ENCODE measurements at places on chromosomes 13 and 19.

DNA sequence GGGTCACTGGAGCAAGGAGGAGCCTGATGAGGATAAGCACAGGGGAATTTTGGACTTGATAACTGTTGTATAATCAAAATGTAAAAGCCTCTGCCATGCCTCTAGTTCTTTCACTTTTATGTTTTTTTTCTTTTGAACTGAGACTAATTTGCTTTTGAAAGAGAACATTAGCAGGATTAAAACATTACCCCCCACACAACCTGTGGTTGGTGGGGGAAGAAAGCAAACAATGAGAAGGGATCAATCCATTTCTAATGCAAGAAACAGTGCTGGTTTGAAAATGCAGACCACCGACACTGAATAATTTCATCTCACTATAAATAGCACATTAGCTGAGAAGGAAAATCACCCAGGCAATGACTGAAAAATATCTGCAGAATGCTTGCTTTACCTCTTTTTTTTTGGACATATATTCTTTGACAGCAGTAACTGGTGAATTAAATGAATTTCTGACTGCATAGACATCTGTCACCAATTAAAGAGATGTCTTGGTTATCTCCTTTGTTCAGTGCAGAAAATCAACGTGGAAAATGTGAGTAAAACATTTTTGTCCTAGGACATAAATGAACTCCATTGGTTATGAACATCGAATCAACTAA, 48.6 kb upstream of the TRPC4 start:
- peak; percentile 11 for DNase-seq

- no peak for DNase-seq
Measured at GRCh38 chr13:98918771-98919170, 59.1 kb downstream of the DOCK9 start.

DNA sequence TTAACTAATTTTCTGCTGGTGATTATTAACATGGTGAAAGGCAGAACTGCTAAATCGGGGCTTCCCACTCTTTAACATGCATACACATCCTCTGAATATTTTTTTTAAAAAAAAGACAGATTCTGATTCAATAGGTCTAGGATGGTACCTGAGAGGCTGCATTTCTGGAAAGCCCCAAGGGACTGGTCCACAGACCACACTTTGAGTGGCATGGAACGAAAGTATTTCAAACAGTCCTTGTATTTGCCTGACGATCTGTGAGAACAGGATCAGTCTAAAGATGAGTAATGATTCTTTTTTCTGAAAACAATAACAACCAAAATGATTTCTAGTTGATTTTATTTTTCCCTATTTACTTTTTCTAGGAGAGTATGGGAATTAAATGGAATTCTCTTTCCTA, 16.7 kb upstream of the SPART start:
- DNase-seq, result no peak

- no peak for DNase-seq
Measured at GRCh38 chr19:14305706-14306105, 75.5 kb upstream of the ADGRE5 start.

DNA sequence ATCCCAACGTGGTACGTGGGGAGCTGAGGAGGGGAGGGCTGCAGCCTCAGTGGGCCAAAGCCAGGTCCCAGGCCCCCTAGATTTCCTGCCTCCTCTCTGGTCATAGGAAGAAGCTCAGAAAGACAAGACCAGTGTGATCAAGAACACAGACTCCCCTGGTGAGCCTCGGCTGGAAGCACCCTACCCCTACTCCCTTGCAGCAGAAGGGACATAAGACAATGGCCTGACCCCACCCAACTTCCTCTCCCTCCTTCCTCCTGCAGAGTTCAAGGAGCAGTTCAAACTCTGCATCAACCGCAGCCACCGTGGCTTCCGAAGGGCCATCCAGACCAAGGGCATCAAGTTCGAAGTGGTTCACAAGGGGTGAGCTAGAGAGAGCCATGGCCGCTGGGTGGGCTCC, 11.5 kb downstream of the PODNL1 start:
- DNase-seq, result no peak

DNA sequence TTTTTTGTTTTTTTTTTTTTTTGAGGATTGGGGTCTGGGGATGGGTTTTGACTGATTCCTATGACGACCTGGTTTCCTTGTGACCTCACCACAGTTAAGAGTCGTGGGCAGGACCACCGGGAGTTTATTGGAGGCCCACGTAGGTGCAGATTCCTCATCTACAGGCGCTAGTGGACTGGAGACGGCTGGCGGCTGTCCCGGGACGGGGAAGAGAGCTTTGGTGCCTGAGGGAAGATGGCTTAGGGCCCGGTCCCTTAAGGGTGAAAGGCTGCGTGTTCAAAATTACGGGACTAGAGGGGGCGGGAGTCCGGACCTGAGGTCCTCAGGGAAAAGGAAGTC, 682 bp upstream of the TEAD2 start:
- peak; percentile 69 for DNase-seq

DNA sequence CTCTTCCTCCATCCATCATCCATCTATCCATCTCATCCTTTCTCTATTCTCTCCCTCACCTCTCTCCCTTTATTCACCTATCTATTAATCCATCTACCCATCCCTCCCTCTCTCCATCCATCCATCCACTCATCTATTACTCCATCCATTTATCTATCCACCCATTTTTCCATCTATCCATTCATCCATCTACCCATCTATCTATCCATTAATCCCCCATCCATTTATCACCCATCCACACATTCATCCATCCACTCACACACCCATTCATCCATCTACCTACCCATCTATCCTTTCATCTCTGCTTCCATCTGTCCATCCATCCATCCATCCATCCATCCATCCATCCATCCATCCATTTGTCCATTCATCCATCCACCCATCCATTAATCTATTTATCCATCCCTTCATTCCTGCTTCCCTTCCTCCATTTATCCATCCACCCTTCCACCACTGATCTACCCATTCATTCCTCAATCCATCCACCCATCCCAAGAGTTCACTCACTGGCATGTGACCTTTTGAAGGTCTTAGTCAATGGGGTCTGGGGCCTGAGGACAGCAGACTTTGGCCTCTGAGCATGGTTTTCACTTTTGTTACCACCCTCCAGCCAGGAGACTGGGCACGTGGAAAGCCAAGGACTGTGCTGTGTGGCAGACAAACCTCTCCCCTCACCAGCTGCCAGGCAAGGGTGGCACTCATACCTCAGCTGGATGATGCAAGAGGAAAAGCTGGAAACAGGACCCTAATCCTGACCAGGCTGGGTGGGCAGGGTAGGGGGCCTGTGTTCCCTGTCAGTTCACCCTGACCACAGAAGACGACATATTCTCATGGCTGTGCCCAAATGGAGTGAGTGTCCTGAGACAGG, 126.7 kb downstream of the URI1 start:
- DNase-seq, result no peak

DNA sequence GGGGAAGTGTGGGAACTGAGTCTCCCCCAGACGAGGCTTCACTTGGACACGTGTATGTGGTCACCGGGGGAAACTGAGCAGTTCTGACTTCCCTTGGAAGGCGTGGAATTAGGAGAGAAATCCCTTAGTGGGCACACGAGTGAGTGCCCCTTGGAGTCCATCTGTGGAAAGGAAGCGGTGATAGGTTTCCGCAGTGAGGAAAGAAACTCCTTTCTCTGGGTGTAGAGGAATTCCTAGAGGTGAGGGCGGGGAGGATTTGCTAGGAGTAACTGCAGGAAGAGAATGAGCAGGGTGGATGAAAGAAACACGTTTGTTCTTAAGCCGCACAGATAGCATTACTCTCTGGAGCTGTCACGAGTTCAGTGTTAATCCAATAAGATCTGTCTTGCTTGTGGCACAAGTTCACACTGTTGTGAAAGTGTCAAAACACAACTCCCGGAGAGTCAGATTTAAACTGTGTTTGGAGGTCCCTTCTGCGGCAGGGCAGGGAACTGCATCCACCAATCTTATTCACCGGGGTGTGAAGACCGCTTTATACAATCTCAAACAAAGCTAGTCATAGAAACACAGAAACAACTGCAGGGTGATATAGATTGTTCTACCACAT, 1.2 kb downstream of the KL start:
- peak; percentile 16 for DNase-seq

DNA sequence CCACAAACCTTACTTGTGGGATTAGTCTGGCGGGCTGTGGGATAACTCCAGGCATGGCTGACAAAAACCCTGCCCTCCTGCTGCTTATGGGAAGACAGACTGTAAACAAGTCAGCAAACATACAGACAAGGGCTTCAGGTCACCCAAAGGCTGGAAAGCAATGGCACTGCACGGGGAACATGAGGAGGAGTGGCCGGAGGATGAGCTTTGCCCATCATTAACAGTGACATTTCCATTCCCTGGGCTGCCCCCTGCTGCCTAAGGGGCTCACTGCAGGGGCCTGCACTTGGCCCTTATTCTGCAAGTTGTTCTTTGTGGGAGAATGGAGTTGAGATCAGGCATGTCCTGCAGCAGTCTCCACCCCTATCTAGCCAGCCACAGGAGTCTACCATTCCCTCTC, 91.3 kb downstream of the UQCRFS1 start:
- peak; percentile 33 for DNase-seq

- DNase-seq, result peak; percentile 24
Measured at GRCh38 chr19:37817180-37817981, 38.0 kb upstream of the ZNF573 start.

DNA sequence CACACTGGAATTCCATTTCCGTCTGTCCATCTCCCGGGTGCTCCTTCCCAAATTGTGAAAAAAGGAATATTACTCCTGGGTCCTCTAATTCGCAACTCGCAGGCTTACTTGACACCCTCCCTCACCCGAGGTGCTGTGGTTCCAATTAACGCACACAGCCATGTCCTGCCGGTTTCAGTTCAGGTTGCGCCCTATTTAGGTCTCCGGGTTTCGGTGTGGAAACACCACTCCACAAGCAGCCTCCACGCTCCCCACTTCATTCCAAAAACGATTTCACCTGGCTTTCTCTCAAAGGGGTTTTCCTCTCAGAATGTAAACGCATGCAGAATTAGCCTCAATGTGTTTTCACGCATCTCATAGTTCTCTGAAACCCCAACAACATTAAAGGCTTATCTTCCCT, 37.9 kb downstream of the NAXD start:
- no peak for DNase-seq

- DNase-seq, result peak; percentile 81
Measured at GRCh38 chr19:2084993-2085720, 11.0 kb downstream of the MOB3A start.

- DNase-seq, result no peak
Measured at GRCh38 chr13:79227418-79227817, 178.6 kb downstream of the RBM26 start.

DNA sequence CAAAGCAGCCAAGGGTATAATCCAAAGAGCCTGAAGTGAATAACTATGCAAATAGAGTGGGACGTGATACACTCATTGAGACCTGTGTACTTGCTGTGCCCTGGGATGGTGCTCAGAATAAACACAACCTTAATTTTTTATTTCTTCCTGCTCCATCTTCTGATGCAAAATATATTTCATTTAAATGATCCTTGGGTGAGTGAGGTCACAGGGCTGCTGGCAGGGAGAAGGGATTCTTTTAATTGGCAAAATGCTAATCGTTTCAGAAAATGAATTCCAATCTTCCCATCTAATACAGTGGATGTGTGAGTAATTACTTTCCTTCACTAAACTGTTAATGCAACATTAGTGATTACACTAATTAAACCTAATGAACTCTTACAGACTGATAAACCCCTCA, 63.5 kb downstream of the SIAH3 start:
- DNase-seq, result no peak

GRCh38 chr13:99955107-99955746, 16.3 kb downstream of the ZIC5 start:
- DNase-seq, result no peak

- DNase-seq, result peak; percentile 35
Measured at GRCh38 chr13:40311356-40312101, 354.9 kb downstream of the FOXO1 start.

DNA sequence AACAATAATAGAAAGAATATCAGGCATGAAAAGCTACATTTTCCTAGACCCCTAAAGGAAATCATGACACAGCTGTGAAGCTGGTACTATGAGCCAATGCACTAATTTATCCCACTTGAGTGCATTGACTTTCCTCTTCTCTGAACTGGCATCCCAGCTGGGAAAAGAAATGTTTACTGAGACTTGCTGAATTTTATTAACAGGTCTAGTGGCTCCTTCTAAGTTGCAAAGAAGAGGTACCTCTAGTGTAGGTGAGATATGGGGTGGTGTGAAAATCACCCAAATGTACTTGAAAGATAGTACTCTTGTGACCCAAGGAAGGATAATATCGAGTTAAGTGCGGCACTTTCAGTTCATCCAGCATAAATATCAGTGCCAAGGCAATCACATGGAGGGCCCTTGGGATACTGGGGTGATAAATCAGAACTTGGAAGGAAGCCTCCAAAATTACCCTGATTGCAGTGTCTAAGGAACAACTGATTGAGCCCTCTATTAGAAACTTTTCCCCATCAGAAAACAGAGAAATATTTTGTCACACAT, 369.2 kb downstream of the PCDH9 start:
- no peak for DNase-seq

GRCh38 chr19:42280815-42281145, 11.7 kb downstream of the CIC start:
- peak; percentile 70 for DNase-seq

GRCh38 chr13:46614582-46614981, 61.6 kb downstream of the LRCH1 start:
- no peak for DNase-seq

DNA sequence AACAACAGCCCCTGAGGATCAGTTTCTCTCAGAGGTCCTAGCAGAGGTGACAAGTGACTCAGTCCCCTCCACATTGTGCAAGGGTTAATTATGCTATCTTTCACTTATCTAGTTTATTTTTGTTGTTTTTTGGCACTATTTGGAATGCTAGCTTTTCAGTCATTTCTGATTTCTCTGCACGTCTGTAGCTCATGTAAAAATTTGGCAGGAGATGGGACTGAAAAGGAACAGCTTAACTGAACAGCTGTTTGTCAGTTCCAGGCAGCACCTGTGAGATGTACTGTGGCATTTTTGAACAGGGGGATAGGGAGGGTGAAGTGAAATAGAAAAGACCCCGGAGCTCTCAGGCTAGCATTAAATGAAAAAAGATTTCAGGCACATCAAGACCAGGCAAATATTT, 313.5 kb downstream of the SUCLA2 start:
- no peak for DNase-seq

DNA sequence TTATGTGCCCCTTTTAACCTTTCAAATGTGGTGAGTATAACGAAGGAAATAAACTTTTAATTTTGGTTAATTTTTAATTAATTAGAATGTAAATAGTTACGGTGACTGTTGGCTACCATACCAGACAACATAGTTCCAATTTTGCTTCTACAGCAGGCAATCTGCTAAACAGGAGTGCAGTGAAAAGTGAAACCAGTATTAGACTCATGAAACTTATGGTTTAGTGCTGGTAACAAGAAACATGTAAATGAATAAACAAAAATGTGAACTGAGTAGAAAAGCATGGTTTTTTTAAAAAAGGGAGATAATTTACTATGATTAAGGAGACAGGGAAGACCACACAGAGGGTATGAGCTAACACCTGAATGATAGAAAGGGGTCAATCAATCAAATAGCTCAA, 478.4 kb downstream of the PCDH9 start:
- no peak for DNase-seq

DNA sequence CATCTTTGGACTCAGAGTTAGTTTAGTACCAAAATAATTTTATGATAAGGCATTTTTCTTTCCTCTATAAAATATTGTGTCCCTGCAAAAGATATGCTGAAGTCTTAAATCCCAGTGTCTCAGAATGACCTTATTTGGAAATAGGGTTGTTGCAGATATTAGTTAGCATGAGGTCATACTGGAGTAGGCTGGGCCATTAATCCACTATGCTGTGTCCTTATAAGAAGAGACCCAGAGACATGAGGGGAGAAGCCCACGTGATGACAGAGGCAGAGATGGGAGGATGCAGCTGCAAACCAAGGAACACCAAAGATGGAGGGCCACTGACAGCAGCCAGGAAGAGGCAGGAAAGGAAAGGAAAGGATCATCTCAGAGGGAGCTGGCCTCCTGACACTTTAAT, 6.4 kb downstream of the POGLUT2 start:
- peak; percentile 48 for DNase-seq
